Left renal cortex interstitium (tissue), 4 donors: ENCODE measurements at places on chromosomes 13 and 19.

GRCh38 chr13:113654591-113655345 lies 3.2 kb downstream of the ATP4B start:
- DNase-seq: no peak

GRCh38 chr19:10230173-10230860 lies 814 bp downstream of the S1PR2 start:
- DNase-seq: no peak

GRCh38 chr13:41500511-41500910 lies 43.2 kb downstream of the RGCC start:
- no peak for DNase-seq

DNA sequence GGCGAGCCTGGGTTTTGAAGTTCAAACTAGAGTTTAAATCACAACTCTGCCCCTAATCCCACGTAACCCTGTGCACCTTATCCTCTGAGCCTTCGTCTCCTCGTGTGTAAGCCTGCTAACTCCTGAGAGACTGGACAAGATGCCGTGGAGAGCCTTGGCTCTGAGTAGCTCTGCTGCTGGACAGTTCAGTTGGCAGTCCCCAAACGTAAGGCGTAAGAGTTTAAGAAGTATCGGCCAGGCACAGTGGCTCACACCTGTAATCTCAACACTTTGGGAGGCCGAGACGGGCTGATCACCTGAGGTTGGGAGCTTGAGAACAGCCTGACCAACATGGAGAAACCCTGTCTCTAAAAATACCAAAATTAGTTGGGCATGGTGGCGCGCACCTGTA lies 4.7 kb upstream of the CD79A start:
- no peak for DNase-seq

- no peak for DNase-seq
Observed at GRCh38 chr19:3208317-3209207, 15.9 kb upstream of the CELF5 start.

GRCh38 chr19:38734426-38735256 lies 9.6 kb downstream of the CAPN12 start:
- DNase-seq: no peak

GRCh38 chr13:22740264-22740663 lies 440.5 kb upstream of the SGCG start:
- DNase-seq: no peak
